ENCODE measurements at places on chromosomes 7 and 10.

GRCh38 chr7:93164766-93165165 is 16.6 kb upstream of the SAMD9L start:
- DNase-seq, result no peak

GRCh38 chr7:28207486-28208158 is 27.0 kb upstream of the JAZF1 start:
- peak; percentile 57 for DNase-seq

DNA sequence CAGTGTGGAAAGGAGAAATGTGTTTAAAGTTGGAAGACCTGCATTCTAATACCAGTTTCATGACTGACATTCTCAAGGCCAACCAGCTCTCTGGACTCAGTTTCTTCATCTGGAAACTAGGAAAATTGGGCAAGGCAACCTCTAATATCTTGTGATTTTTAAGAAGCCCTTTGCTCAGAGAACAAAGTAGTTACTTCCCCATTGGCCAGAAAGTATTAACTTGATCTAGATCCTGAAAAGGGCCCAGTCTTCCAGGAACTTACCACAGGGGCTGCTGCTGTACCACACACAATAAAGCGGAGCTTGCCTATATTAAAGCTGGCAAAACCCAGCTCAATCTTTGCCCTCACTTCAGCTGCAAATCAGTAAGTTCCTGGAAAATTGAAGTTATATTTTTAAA is 155.6 kb upstream of the ADO start:
- DNase-seq, result no peak

DNA sequence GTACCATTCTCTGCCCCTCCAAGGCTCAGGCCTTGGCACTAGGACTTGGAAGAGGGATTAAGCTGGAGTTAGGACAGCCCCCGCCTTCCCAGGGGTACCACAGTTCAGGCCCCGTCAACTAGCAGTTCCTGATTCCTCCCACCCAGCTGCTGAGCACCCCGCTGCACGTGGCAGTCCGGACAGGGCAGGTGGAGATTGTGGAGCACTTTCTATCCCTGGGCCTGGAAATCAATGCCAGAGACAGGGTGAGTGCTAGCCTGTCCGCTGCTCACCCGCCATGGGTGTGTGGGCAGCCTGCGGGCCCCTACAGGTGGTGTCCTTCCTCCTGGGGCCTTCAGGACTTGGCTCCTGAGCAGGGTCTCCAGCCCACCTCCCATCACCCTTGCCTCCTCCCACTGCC is 2.0 kb upstream of the HOGA1 start:
- DNase-seq, result no peak

GRCh38 chr7:75977743-75978142 is 16.7 kb downstream of the TMEM120A start:
- DNase-seq, result no peak

DNA sequence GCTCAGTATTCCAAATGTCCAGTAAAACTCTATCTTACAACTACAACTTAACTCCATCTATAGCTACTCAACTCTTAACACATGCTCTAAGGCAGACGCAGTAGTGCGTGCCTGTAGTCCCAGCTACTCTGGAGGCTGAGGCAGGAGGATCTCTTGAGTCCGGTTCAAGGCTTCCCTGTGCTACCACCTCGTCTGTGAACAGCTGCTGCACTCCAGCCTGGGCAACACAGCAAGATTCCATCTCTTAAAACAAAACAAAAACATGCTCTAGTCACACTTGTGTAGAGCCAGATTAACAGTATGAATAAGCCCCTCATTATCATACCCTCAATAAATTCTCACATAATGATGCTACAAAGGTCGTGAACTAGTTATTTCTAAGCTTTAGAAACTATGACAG is 3.6 kb downstream of the BAZ1B start:
- DNase-seq, result no peak

DNA sequence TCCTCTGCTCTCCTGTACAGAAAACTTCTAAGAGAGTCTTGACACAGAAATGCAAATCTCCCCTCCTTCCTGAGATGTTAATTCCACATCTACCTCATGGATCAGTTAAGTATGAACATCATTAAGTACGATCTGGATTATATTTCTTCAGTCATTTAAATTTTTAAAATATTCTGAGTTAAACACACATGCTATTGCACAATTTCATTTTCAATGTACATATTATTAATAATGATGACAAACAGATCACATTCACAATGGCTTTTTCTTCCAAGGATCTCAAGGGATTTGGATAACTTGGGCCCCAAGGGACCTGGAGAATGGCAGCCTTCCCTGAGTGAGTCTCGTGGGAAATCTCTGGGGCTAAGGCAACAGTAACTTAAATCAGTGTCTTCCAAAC is 16.2 kb downstream of the BEND7 start:
- no peak for DNase-seq

GRCh38 chr7:143505838-143506237 is 28.2 kb downstream of the TAS2R41 start:
- no peak for DNase-seq

DNA sequence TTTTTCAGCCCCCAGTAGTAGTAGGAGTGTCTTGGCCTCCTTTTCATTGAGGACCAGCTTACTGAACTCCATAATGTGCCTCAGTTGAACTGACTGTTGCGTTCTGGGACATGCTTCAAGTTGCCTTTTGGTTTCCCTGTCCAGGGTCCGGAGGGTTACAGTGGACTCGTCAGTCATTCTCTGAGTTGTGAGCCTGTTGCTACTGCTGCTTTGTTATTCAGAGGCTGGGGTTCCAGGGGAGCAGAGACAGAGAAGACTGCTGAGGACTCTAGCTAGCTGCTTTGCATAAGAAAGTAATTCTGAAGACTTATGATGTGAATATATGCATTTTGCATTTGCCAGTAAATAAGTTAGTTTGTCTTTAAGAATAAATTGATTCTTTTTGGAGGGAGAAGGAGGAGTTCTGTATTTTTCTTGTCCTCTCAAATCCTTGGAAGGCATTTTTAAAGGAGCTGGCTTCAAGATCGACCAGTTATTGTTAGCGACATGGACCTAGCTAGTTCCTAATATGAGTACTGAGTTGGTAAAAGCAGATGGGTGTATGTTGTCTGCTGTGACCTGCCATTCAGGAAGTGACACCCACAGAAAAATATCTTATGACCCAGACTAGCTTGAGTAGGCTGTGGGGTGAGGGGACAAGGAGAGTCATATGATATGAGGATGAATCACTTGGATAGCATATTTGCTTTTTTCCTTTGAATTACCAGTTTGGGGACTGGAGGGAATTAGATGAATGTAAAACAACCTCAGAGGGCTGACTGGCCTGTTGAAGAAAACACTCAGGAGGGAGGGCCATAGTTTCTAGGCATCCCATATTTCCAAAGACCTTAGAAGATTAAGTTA is 8.3 kb downstream of the PI4K2A start:
- DNase-seq, result peak; percentile 97
